ENCODE measurements at places on chromosomes 12 and 14.
A peak's percentile ranks its signal among the peaks of the same experiment; 100 is the strongest.

GRCh38 chr12:82524641-82525040 lies 162.1 kb upstream of the TMTC2 start:
- no peak for DNase-seq

DNA sequence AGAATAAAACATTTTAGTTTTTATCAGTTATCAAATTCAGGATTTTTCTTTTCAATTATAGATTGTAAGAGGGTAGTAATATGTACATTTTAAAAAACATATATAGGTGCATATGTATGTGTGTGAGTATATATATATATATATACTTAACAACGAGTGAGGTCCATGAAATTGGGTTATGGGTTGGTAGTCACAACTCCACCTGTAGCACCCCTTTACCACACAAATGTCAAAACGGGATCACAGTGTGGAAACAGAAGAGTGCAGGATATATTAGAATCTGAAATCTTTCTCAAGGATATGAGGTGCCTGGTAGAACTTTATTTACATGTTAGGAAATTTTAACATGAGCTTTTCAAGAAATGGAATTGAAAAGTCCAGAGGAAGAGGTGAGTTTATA lies 31.3 kb downstream of the MIA2 start:
- no peak for DNase-seq

DNA sequence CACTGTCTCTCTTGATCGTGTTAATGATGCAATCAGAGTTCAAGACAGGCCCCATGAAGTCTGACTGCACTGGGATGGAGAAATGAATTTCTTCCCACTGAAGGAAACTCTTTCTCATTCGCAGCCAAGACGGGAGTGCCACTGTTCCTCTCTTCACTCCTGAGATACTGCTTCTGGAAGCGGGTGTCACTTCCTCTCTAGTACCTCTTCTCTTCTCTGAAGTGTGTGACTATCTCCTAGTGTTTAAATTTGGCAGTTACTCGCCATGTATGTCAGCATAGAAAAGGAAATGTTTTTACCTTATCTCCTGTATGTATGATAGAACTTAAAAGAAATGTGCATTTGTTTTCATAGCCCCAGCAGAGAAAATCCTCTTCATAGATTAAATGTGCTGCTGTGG lies 215.2 kb downstream of the ANO6 start:
- DNase-seq = no peak

GRCh38 chr12:100348657-100349454 lies 8.0 kb upstream of the SLC17A8 start:
- no peak for DNase-seq

GRCh38 chr12:18135086-18135485 lies 45.1 kb upstream of the RERGL start:
- no peak for DNase-seq

- DNase-seq = no peak
Measured at GRCh38 chr12:62232143-62232729, 28.0 kb upstream of the USP15 start.

- no peak for DNase-seq
Measured at GRCh38 chr12:20174528-20175175, 193.7 kb upstream of the PDE3A start.

GRCh38 chr14:99389174-99389826 lies 91.4 kb downstream of the SETD3 start:
- peak; percentile 52 for DNase-seq

- no peak for DNase-seq
Measured at GRCh38 chr12:122862110-122862634, 26.9 kb downstream of the HIP1R start.

GRCh38 chr12:120584343-120585149 lies 3.3 kb upstream of the POP5 start:
- peak; percentile 64 for DNase-seq

GRCh38 chr12:57214398-57214781 lies 2.2 kb upstream of the NXPH4 start:
- peak; percentile 79 for DNase-seq

DNA sequence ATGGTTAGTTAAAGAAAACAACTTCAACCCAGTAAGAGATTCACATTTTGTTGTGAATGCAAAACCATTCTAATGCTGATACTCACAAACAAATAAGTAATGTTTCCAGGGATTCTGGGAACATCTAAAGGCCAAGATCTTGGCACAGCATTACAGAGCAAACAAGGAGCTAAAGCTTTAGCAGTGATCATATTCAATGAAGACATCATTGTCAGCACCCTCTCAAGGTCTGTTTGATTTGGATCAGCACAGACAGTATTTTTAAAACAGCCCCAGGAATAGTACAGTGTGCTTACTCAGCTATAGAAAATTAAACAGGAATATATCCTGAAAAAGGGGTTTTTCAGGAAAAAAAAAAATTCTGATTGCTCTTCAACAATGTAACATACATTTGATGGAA lies 71.4 kb downstream of the TMEM260 start:
- no peak for DNase-seq

DNA sequence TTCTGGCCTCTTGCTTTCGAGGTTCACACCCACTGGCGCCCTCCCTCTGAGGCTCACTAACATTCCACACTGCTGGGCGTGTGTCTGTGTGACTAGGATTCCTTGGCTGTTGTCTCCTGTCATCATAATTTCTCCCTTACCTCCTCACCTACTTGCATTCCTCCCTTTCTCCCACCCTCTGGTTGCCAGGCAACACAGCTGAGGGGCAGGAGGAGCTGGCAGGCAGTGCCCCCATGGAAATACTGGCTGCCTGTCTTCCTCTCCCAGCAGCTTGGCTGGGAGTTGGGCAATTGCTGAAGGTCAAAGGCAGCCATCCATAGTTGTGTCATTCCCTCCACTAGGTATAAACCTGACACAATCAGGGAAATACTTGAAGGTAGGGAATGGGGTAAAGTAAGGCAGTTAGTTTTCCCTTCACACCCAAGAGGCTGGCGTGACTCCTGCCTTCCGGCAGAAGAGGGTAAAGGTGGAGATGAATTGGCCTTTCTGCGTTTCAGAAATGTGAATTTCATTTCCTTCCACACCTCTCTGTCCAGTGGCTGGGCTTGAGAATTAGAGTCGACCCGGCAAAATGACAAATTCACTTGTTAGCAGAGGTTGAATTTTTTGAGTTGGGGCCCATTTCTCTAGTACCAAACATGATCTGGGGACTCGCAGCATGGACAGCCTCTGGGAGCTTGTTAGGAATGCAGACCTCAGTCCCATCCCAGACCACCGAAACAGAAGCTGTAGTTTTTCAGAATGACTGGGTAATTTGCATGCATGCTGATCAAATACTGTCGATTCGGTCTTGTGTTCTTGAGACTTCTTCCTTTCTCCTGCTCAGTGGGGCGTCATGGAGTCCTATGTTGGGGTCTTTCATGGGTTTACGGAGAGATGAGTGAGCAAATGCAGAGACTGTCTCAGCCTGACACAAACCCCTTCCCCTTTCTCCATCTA lies 24.3 kb upstream of the EMP1 start:
- DNase-seq = no peak

DNA sequence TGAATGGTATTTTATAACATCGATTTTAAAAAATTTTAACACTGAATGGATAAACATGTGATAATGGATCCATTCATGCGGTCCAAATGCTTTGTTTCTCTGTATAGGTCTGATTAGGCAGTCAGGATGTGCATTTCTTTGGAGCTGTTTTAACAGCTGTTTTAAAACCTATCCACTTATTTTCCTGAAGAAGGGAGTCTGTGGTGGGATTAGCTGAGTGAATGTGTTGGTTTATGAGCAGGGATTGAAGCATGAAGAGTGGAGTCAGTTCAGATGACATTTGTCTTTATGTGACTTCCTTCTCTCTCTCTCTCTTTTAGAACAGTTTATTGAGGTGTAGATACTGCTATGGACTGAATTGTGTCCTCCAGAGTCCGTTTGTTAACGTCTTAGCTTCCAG lies 37.7 kb downstream of the GLT8D2 start:
- DNase-seq = no peak
